Right renal cortex interstitium (tissue), 3 donors: ENCODE measurements at places on chromosomes 11 and 22. TPM values are rescaled to one million over a fixed set of nuclear protein-coding genes. Genes with fewer than 3 reads are reported as not detected.

The SCYL1 gene
- polyA plus RNA-seq = 60.9 TPM

The CWF19L2 gene
- polyA plus RNA-seq = 24.5 TPM

GRCh38 chr11:133984828-133985227, 28.1 kb upstream of the IGSF9B start:
- no peak for DNase-seq

The KRTAP5-9 gene
- polyA plus RNA-seq = 0.28 TPM

GRCh38 chr11:19848219-19848618, 135.6 kb downstream of the NAV2 start:
- DNase-seq = no peak

- no peak for DNase-seq
Observed at GRCh38 chr11:12187399-12187798, 77.0 kb downstream of the MICAL2 start.

DNA sequence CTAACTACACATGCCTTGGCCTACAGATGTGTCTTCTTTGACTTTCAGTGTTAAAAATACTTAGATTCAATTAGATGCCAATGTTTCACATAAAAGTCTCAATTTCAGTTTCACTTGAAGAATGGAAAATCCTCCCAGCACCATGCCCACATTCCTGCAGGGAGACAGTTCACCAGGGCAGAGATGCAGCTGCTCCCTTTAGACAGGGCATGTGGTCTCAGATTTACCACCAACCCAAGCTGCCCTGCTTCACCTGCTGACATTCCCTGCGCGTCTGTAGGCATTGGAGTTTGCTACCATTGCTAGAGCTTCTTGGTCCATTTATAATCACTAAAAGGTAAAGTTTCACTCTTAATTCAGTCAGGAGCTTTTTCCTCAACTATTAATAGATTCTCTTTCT, 113.9 kb downstream of the ARFGAP2 start:
- no peak for DNase-seq

The APOBEC3A gene
- polyA plus RNA-seq = not detected
